Adrenal gland (tissue), 19 donors: ENCODE measurements at places on chromosomes 16 and 17.

DNA sequence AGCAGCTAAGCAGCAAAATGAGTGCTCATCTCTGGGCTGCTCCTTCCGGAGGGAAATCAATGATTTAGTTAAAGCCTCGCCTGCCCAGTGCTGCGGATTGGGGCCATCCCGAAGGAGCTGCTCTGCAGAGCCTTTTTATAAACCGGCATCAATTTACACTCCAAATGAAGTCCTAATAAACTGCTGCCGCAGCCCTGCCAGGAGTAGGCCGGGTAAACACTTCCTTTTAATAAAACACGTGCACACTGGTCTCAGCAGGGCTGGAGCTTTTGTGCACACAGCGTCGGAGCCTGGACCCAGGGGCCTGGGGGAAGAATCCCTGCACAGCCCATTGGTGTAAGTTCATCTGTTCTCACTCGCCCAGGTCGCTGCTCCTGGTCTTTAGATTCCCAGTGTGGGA lies 79.6 kb upstream of the HS3ST2 start:
- no peak for DNase-seq

DNA sequence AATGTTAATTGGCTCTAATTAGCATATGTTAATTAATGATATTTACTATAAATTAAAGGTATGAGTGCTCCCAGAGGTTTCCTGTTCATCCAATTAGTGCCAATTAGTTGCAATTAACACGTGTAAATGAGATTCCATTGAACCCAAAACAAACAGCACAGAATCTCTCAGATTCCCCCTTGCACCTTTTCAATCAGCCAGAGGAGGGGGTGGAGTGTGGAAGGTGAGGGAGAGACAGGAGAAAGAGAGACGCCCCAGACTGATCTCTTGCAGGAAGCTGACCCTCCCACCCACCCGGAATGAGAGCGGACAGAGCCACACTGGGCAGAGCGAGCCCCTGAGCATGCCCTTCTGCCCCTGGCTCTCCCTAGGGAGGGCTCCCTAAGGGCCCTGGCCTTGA lies 24.1 kb upstream of the LHX1 start:
- DNase-seq: no peak

- DNase-seq: peak; percentile 94
Observed at GRCh38 chr17:17900615-17901520, 64.1 kb upstream of the SREBF1 start.

DNA sequence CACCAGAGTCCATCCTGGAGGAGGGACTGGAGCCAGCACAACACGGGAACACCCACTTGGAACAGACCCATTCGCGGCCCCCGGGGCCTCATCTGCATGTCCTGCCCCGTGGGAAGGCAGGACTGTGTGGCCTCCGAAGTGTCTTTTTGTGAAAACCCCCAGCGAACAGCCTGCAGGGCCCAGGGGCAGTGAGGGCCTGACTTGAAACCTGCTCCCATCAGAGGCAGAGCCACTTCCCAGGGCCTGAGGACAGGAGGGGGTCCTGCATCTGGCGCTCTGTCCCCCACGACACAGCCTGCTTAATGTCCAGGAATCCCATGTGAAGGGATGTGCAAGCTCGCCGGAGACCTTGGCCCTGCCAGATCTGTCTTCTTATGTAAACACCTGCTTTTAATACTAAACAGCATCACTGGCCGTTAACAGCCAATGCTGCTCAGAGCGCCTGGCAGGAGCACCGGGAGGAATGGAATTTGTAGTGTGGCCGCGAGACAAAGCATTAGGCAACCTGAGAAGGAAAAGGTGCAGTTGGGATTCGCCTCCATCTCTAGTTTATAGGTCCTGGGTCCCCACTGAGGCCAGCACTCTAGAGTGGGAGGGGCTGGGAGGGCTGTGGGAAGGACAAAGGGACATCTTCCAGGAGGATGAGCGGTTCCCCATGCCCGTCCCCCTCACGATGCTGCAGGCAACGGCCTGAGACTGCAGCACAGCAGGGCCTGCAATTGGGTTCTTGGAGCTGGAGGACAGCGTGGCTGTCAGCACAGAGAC lies 9.6 kb upstream of the EVPL start:
- no peak for DNase-seq

- no peak for DNase-seq
Observed at GRCh38 chr16:74455619-74456289, 34.5 kb upstream of the CLEC18B start.

DNA sequence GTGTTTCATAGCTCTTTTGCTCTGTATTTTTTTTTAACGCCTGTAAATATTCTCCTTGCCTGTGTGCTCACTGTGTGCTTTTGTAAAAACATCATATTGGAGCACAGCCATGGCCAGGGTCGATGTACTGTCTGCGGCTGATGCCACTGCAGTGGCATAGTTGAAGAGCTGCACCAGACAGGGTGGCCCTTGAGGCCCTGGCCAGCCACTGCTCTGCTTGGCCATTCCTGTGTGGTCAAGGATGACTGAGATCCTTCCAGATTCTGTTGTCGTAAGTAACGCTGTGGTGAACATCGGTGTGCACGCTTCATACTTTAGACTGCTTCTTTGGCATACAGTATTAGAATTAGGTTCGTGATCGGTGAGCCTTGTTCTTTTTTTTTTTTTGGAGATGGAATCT lies 14.6 kb downstream of the CRAMP1 start:
- DNase-seq: no peak

- DNase-seq: no peak
Observed at GRCh38 chr17:8445536-8445935, 9.9 kb downstream of the NDEL1 start.

GRCh38 chr17:46986366-46986765 lies 7.3 kb upstream of the RPRML start:
- no peak for DNase-seq

DNA sequence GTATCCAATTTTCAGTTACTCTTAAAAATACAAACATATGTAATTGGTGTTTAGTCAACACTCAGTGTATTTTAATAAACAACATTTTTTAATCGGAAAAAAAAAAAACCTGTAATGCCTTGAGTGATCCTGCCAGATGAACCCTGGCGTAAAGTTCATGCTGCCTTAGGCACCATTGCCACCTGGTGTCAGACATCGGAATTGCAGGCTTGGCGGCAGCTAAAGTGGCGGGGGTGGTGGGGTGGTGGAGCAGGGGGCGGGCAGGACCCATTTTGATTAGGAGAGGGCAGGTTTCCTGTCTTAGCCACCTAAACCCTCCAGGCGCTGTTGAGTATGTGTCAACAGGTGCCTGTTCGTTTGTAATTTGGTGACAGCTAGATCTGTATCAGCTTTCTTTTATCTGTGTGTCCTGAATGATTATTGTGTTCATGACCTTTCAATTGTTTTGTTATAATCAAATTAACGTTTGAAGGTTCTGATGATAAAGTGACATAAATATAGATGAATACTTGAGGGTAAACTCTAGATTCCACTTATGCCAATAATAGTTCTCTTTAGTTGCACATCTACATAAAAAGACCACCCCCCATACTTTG lies 588.7 kb downstream of the CDH13 start:
- DNase-seq: peak; percentile 20

- no peak for DNase-seq
Observed at GRCh38 chr16:1985466-1986150, 1.6 kb downstream of the GFER start.

GRCh38 chr16:69768666-69769065 lies 6.5 kb downstream of the WWP2 start:
- DNase-seq: no peak

- peak; percentile 79 for DNase-seq
Observed at GRCh38 chr17:64343833-64344637, 46.6 kb downstream of the PECAM1 start.

DNA sequence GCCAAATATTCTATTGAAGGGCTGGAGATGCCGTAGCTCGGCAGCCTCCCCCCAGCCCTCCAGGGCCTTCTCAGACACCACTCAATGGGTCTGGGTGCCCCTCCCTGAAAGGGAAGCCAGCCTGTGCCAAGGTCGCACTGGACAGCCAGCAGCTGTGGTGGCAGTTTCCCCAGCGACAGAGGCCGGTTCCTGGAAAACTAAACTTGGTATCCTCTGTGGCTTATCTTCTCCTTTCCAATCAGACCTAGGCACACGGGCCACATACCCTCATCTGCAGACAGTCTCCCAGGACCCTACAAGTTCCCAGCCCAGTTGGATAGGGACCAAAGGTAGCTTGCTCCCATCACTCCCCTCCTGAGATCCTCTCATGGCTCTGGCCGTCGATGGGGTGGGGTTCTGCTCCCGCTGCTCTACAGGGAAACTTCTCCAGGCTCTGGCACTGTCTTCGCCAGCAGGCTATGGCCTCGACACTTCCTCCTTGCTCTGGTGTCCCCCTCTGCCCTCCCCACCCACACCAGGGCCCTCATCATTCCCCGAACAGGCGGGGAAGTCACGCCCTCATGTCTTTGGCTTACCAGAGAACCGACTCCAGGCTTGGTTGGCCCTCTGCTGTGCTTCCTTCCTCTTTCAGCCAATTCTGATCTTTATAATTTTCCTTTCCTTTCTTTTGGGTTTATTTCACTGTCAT lies 18.3 kb upstream of the IL21R start:
- DNase-seq: no peak

GRCh38 chr16:68422396-68422960 lies 25.8 kb downstream of the SMPD3 start:
- no peak for DNase-seq

GRCh38 chr17:37109731-37110710 lies 161.3 kb downstream of the AATF start:
- DNase-seq: no peak

DNA sequence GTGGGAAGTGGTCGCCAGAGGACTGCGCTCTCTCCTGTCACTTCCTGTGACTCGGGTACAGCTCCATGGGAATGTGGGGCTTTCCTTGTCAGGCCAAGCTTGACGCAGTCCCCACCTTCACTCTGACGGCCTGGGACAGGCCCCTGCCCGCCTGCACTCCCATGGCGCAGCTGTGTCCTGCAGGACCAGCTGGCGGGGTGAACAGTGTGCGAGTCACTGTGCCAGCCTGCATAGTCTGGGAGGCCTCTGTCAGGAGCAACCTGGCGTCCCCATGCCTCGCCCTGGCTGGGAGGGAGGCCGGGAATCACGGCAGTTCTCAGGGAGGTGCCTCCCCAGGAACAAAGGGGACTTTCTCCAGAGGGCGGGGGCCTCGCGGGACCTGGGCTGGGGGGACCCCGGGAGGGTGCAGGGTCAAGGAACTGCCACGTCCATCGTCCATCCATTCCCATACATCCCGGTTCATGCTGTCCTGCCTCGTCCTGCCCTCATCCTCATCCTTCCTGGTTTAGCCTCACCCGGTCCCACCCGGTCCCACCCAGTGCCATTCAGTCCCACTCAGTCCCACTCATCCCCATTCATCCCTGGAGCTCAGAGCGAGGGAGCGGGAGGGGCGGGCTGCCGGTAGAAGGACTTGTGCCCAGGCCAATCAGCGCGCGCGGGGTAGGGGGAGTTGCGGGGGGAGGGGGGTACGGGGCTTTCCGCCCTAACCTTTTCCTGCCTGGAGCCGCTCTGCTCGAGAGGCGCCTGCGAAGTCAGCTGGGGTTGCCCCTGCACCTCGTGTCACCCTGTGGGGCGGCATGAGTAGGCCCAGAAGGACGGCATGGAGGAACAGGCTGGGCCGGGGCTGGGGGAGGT lies 13.4 kb downstream of the FLYWCH1 start:
- no peak for DNase-seq

- DNase-seq: no peak
Observed at GRCh38 chr17:12789075-12789480, 220 bp upstream of the ARHGAP44 start.

DNA sequence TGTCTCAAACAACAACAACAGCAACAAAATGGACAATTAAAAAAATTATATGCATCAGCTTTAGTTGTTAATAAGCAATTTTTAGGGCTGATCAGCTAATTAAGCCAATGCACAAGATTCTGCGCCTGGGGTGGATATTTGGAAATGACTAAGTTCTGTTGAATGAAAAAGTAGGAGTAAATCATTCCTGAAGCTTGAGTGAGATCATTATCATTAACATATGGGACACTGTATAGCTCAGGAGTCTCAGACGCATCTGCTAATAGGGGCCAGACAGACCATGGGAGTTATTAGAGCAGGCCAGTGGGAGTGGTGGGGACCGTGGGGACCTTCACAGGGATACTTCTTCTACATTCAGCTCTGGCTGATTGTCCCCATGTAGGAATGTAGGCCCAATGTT lies 22.8 kb downstream of the IRX5 start:
- DNase-seq: no peak

DNA sequence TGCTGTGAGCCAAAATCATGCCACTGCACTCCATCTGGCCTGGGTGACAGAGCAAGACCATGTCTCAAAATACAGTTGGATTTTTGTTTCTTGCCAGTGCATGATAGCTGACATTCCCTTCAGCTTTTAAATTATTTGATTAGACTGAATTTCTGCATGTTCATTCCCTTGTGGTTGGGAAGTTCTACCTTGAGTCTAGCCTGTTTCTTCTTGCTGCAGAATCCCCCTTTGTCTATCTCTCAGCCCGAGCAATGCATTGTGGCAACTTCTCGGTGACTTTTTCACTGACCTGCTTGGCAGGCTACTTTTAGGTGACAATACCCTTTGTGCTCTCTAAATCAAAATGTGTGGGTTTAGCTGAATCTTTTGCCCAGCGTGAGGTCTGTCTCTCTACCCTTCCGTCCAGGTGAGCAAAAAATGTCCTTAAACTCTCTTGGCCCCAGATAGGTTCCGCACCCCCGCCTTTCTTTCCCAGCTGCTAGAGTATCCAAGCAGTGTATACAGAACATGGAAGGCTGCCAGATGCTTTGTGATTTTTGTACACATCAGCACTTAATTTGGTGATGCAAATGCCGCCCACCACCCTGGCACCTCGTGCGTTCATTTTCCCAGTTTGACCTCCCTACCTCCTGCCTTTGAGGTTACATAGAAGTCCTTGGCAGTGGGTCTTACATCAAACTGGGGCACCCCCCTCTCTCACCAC lies 130.2 kb downstream of the ABCC6 start:
- DNase-seq: peak; percentile 45

GRCh38 chr16:75254359-75254837 lies 3.0 kb upstream of the BCAR1 start:
- peak; percentile 36 for DNase-seq

- DNase-seq: no peak
Observed at GRCh38 chr16:19173649-19174383, 5.8 kb downstream of the SYT17 start.

DNA sequence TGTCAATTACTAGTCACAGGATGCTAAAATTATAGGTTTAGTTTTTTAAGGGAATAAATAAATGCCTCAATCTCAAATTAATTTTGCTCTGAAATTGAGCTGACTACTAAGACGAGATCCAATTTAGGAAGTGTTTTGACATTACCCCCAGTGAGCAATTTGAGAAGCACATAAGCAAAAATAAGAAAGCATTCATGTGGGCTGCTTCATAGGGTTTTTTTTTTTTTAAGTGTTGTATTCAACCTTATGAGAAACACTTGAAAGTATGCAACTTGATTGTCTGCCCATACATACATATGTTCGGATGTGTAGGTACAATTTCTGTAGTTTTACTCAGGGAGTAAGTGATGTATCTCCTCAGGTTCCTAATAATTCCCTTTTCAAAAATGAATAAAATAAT lies 77.6 kb downstream of the PRKCA start:
- DNase-seq: no peak

GRCh38 chr17:15981208-15981607 lies 18.3 kb downstream of the ZSWIM7 start:
- DNase-seq: no peak

GRCh38 chr16:21566891-21567414 lies 32.4 kb upstream of the METTL9 start:
- no peak for DNase-seq
